ENCODE measurements at places on chromosomes 7 and 10.

GRCh38 chr10:75283078-75283670 is 47.4 kb upstream of the COMTD1 start:
- DNase-seq, result no peak

DNA sequence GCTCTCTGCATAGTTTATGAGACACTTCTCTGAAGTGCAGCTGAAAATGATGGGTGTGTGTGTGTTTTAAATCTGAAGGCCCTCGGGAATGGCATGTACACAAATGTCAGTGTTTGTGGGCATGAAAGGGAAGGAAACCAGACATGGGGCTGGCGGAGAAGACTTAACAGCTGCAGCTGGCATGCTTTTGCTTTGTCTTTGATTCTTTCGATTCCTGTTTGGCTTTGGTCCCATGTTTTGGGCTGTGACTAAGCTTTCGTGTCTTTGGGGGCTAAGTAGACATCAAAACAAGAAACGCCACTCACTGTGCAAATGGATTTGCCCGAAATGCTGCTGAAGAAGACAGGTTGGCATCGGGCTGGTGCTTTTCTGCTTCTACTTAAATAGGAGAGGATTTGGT is 179.3 kb downstream of the PFKFB3 start:
- DNase-seq, result peak; percentile 42

GRCh38 chr10:24505759-24506158 is 217.9 kb downstream of the ARHGAP21 start:
- no peak for DNase-seq

- no peak for DNase-seq
Observed at GRCh38 chr7:33299425-33299824, 170.1 kb downstream of the BBS9 start.

DNA sequence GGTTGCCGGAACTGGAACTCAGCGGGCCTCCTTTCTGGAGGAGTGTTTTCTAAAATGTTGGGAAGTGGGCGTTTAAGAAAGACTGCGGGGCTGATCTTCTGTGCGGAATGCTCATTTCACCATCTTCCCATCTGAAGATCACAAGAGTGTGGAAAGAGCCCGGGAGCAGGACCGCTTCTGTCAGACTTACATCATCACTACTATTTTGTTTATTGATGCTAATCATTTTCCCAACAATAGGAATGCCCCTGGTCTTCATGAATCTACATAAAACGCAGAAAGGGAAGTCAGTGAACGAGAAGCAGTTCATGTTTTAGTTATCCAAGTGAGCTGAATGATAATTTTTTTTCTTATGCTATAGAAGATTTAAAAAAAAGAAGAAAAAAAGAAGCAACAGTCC is 447.8 kb upstream of the MKI67 start:
- no peak for DNase-seq

GRCh38 chr10:100339236-100339635 is 7.8 kb upstream of the SCD start:
- DNase-seq, result no peak

GRCh38 chr10:99484626-99485581 is 47.8 kb upstream of the NKX2-3 start:
- DNase-seq, result no peak

- DNase-seq, result no peak
Observed at GRCh38 chr10:76336213-76336963, 905.0 kb downstream of the LRMDA start.

GRCh38 chr10:31574577-31574976 is 255.6 kb downstream of the ZEB1 start:
- DNase-seq, result no peak

DNA sequence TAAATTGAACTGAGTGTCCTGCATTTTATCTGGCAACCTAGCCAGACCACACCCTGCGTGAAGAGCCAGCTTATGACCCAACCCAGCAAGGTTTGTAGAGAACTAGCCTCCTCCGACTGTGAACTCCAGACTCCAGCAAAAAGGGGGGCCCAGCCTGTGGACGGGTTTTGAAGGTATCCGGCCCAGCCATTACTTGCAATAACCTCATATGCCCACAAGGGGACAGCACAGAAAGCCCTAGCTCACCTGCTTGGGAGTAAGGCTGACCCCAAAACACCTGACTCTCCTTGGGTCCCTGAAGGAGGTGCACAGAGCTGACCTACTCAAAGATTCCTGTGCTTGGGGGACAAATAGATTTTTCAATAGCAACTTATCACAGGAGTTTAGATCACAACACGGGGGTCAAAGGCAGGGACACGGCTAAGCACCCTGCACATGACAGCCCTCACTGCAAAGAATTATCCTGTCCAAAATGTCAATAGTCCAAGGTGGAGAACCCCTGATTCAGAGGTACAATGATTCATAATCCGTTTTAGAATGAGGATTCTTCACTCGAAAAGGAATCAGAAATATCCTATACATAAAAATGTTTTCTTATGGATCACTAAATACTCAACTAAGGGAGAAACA is 4.6 kb downstream of the TRPV6 start:
- DNase-seq, result no peak

DNA sequence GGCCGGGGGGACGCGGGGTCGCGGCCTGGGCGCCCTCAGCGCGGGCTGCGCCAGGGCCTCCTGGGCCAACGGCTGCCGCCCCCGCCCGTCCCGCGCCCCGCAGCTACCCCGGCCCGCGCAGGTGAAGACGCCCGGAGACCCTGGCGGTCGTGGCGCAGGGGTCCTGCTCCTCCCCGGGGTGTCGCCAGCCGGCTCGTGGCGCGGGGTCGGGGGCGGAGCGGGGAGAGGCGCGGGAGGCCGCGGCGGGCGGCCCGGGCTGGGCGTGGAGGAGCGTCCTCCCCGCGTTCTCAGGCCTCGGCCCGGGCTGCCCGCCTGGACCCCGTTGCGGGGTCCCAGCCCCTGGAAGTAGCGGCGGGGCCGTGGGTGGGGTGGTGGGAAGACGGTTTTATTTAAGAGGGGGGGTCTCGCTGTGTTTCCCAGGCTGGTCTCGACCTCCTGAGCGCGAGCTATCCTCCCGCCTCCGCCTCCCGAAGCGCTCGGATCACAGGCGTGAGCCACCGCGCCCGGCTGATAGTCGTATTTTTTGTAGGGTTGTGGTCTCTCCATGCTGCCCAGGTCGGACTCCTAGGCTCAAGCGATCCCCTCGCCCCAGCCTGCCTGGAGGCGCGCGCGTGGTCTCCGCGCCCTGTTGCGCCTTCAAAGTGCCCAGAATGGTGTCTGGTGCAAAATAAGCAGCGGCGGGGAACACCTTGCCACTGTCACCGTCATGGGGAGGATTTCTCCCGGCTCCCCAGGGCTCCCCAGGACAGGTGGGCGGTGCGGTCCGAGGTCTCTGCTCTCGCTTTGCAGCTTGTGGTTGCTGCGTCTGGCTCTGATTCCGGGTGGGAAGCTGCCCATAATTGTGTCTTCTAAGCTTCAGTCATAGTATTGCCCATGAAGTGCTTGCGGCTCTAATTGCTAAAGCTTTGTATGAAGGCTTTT is 15.3 kb upstream of the SUN1 start:
- peak; percentile 31 for DNase-seq

DNA sequence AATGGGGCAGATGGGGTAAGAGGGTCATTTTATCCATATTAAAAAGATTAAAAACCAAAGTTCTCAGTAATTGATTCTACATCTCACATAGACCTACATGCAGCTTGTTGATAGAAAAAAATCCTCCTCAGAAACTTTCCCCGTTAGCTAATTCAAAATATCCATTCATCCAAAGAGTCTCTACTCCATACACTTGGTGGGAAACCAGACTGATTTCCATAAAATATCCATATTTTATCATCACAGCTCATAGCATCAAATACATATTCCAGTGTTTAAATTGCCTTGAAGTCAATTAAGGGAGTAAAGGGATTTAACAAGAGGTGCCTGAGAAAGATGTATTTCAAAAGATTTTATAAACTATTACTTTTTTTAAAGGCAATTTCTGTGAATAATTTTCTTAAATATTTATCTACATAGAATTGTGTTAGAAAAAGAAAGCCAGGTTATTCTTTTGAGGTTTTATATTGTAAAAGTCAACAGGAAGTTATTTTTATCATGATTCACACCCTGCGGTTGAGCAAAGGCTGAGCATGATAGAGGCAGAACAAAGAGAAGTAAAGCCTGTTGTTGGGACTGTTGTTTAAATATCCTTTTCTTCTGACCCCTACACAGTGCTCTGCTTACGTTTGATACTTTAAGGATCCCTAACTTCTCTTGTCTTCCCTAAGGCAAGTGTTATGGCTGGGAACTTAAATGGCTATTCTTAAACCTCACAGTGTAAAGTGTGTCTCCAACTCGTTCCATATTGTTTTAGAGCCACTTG is 266.7 kb downstream of the PRKG1 start:
- no peak for DNase-seq

GRCh38 chr7:30270921-30271320 is 13.5 kb upstream of the ZNRF2 start:
- DNase-seq, result no peak

DNA sequence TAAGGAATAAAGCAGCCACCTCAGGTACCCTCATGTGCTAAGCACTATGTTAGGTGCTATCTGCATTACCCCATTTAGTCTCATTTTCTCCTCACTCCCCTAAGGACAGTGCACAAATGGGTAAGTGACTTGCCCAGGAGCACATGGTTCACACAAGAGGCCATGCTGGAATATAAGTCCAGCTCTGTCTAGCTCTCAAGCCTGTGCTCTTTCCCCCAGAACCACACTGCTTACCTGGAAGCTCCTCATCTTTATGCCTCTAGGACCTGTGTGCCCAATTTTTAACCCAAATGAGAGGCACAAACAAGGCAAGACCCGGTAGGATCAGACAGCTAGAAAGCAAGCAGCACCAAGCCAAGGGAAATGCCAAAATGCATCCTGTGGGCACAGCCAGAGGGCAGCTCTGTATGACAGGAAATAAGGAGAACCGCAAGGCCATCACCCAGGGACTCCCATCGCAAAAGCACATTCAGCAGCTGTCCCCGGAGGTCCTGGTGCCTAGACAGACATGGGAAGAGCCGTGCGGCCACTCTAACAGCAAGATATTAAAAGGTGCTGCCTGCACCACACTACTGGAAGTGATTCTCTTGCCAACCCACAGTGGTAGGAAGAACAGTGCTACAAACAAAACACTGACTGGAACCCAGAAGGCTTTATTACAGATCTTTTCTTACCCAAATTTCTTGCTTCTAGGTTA is 88.1 kb downstream of the GSAP start:
- peak; percentile 4 for DNase-seq

DNA sequence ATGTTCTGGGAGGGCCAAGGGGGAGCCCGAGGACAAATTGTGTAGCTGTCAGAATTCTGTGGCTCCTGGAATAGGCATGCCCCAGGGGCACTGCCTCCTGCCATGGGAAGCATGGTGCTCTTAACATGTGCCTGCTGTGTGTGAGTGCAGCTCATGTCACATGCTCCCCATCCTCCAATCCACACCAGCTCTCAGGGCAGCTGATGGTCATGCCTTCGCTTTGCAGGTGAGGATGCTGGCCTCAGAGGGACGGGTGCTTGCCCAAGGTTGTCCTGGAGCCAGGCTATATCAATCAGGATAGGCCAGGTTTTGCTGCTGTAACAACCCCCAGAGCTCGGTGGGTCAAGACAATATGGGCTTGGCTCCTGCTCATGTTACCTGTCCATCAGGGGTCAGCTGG is 303.4 kb downstream of the RPS24 start:
- DNase-seq, result no peak

- DNase-seq, result no peak
Observed at GRCh38 chr10:93067443-93068365, 6.0 kb upstream of the CYP26A1 start.

GRCh38 chr10:46232084-46232483 is 54.7 kb upstream of the ANTXRL start:
- no peak for DNase-seq

GRCh38 chr7:101674439-101674838 is 45.3 kb upstream of the MYL10 start:
- no peak for DNase-seq

- no peak for DNase-seq
Observed at GRCh38 chr7:117347962-117348672, 25.3 kb upstream of the WNT2 start.

All from naive thymus-derived CD8-positive, alpha-beta T cell (primary cell).